Non-pigmented ciliary epithelial cell (primary cell): ENCODE measurements at places on chromosomes 2 and 18.

- DNase-seq: no peak
Measured at GRCh38 chr2:161172901-161173540, 12.8 kb downstream of the TANK start.

- DNase-seq: no peak
Measured at GRCh38 chr2:173545364-173545763, 190.7 kb downstream of the CDCA7 start.

DNA sequence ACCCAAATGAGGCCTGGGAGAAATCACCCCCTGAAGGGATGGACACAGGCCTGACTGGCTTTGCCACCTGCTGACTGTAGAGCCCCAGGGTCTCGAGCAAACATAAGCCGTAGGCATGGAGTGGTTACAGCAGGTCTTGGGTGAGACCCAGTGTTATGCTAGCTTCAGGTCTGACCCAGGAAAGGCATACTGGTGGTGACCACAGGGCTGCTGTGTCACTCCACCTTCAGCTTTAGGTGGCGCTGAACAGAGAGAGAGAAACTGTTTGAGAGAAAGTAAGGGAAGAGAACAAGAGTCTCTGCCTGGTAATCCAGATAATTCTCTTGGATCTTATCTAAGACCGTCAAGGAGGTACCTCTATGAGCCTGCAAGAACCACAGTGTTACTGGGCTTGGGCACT, 1544.2 kb upstream of the TMEFF2 start:
- no peak for DNase-seq

- DNase-seq: no peak
Measured at GRCh38 chr2:33436083-33436482, 40.4 kb upstream of the RASGRP3 start.

DNA sequence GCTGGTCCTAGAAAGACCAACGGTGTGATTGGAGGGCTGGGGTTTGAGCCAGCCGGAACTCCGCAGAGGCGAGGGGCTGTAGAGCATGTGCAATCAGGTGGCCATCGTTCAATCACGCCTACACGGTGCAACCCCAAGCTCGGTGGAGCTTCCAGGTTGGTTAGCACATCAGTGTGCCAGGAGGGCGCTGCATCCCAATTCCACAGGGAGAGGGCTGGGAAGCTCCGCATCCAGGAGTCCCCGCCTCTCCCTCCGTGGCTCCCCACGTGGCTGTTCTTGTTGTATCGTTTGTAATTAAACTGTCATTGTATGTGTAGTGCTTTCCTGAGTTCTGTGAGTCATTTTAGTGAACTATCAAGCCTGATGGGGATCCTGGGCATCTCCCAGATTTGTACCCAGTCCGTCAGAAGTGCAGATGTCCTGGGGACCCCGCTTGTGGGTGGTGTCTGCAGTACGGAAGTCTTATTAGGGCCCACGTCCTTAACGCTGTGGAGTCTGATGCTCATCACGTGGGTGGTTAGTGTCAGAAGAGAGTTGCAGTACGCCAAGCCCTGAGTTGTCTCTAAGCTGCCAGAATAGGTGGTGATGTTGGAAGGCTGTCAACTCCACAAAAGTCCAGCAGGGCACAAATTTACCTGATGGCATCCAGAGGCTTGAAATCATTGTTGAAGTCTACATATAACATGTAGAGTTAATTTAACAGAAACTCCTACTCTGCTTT, 20.6 kb upstream of the AMMECR1L start:
- no peak for DNase-seq

DNA sequence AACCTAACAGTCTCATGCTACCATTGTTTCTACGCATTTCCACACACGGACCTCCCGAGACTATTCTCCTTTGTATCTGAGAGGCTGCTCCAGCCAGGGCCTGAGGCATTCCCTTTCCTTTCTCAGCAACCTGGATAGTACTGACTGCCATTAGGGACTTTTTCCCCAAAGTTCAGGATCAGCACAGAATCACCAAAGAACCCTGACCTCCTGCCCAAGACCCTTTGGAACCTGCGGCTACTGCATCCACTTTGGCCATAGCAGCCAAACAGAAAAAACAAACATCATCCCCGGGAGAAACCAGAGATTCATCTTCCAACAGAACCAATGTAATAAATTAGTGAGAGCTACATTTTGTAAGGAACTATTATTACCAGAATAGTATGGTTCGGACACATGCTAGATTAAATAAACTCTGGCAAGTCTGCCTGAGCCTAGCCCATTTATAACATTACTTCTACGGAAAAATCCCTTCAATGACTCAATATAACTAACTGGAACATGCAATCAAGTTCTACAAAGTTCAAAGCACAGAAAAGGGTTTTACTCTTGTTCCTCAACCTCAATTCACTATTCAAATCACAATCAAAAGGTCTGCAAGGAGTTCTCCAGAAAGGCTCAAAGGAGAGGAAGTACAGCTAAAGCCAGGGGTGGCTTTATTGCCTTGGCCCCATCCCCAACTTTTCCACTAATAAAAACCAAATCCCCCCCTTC, 51.8 kb downstream of the LPIN2 start:
- no peak for DNase-seq

DNA sequence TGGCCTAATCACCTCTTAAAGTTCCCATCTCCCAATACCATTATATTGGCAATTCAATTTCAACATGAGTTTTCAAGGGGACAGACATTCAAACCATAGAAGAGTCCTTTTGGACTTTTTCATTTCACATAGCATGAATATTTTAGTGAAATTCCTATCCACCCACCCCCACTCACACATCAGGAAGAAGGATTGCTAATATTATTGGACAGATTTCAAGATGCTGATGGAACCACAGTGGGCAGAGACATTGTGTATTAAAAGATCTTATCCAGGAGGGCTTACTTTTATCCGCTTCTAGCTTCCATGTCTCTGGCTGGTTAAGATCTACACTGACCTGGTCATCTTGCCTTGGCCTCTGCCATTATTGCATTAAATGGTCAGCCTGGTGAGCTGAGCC, 297.4 kb upstream of the ACVR2A start:
- DNase-seq: no peak

DNA sequence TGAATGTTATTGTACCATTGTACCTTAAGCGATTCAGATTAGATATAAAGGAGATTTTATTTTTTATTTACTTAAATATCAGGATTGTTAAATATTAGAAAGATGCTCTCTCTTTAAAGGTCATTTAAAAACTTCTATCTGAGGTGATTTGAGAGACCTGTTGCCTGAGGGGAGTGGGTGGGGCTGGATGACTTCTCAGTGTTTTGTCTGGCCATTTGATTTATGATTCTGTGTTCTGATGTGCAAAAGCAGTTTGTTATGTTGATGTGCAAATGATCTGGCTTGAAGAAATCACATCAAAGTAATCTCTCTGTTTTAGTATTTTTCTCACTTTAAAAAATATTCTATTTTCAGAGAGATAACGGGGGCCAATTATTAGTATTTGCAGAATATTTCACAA, 370.8 kb downstream of the NUP35 start:
- DNase-seq: no peak

GRCh38 chr2:72956936-72957335, 39.6 kb downstream of the EMX1 start:
- no peak for DNase-seq

DNA sequence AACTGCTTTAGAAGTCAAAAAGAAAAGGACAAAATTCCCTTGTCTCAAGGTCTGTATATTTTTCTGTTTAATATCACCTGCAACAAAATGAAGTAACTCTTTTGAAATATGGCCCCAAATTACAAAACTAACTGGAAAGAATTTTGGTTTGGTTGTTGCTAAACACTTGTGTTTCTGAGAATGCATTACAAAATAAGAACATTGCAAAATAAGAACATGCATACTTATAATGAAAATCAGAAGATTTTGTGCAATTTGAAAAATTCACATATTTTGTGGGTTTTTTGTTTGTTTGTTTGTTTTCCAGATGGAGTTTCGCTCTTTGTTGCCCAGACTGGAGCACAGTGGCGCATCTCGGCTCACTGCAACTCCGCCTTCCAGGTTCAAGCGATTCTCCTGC, 21.8 kb downstream of the NDUFB3 start:
- DNase-seq: no peak

GRCh38 chr2:71631411-71631931, 178.1 kb downstream of the DYSF start:
- no peak for DNase-seq

DNA sequence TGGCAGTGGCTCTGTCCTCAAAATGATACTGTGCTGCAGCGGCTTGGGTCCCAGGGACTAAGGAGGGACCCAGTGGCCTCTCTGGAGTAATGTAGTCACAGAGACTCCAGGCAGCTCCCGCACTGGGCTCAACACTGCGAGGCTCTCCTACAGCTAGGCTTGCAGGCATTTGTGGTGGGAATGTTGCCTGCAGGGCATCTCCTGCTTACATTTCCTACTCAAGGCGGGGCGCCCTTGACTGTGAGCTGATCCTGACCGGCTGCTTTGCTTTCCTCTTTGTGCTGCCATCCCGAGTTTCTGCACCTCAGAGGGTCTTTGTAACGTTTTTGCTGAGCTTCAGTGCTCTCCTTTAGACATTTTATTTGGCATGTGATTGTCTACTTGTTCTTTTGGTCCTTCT, 177.4 kb upstream of the FN1 start:
- no peak for DNase-seq

DNA sequence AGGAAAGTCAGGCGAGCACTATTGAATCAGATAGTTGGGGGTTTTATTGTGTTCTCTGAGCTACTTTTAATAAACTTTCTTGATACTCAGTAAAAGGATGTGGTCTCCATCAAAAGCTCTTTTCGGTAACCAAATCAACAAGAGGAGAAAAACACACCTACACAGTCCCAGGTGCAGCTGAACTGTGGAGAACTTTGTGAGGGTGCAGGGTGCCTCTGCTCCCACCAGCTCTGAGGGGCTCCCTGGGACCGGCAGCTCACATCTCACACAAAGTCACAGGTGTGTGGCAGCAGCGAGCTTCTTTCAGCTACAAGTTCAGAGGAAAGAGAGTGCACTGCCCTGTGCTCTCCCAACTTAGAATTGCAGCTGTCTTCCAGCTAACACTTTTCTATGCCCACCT, 650.4 kb downstream of the RNF144A start:
- DNase-seq: no peak

DNA sequence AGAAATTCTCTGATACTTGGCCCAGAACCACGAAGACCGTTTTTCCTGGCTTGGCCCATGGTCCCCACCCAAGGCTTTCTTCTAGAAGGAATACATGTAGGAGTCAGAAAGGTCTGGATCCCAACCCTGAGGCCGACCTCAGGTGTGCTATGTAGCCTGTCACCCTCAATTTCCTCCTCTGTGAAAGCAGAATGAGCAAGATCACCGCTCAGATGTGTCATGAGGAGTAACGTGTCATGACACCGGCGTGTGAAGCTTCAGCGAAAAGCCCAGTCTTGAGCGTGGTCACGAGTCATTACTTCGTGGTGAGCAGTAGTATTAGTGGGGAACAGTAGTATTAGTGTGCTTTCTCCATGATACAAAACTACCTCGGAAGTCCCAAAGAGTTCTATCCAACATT, 103.4 kb downstream of the ALPK2 start:
- DNase-seq: no peak

DNA sequence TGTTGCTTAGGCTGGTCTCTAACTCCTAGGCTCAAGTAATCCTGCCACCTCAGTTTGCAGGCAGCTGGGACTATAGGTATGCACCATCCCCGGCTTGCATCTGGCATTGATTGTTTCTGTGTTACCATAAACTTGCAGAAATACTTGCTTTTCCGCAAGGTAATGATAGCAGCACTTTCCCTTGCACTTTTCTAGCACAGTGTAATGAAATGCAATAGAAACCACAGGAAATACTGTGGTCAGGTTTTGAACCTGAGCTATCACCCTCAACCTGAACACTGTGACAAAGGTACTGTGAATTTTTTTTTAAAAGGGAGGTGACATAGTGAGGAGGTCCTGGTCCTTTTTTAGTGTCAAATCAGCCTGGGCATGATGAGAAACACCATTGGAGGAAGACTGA, 38.3 kb downstream of the DHRS9 start:
- DNase-seq: no peak

- DNase-seq: no peak
Measured at GRCh38 chr2:37342591-37343220, 1.7 kb upstream of the QPCT start.

- DNase-seq: no peak
Measured at GRCh38 chr18:41096504-41096903, 858.5 kb upstream of the PIK3C3 start.

GRCh38 chr2:68936889-68937288, 15.8 kb downstream of the GKN2 start:
- DNase-seq: no peak

DNA sequence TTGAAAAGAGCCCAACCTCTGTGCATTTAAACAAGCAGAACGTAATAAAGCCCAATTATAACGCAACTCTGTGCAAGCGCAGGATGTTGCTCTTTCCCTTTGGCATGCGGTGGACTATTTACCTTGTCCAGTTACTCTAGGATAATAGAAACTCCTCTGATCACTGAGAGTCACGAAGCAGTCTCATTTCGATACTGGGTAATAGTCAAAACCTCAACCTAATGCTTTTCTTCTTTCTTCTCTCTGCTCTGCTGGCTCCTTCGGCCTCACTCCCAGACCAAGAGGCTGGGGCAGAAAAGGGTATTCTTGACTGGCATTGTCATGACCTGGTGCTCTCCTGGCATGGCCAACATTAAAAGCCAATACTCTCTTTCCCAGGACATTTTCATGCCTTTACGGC, 89.7 kb upstream of the GCFC2 start:
- DNase-seq: no peak

DNA sequence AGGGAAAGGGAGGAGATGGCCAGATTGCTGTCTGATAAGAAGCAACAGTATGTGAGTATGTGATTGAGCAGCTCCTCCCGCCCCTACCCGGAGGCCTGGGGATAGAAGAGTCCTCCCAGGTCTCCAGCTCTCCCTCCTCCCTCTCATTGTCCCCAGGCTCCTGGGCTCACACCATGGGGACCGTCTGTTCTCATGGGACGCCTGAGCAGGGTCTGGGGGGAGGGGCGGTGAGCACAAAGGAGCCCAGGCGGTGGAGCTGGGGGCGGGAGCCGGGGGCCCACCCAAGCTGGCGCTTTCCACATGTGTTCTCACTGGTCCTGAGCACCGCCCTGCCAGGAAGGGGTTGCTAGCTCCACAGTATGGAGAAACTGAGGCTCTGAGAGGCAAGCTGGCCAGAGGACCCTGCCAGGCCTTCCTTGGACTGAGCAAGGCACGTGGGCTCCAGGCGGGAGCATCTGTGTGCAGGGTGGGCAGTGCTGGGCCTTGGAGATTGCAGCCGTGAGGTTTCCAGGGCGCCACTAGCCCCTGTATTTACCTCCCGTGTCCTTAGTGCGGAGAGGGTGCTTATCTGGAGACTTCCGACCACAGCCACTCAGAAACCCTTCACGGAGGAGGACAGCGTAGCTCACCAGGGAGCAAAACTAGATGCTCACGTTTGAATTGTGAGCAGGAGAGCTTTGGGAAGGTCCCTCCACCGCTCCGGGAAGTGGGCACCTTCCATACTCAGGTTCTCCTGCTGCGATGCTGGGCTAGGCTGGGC, 37.4 kb downstream of the PDIA6 start:
- no peak for DNase-seq

DNA sequence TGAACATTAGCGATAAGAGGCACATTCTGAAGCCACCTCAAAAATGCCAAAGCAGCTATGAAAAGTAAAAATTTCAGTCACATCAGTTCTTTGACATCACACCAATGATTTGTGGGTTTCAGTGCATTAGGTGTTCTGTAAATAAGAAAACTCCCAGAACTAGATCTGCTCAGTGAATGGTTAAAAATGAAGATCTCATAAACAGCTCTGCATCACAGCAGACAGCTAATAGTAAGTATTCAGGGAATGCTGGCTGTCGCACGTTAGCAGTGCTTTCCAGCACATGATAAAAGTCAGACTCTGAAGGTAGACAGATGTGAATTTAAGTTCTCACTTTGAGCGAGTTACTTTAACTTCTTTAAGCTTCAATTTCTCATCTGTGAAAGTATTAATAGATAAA, 154.9 kb downstream of the SATB2 start:
- DNase-seq: no peak

- no peak for DNase-seq
Measured at GRCh38 chr2:233828546-233829192, 25.7 kb downstream of the HJURP start.
